Activated CD8-positive, alpha-beta memory T cell treated with anti-CD3 and anti-CD28 coated beads, Interleukin-2, amount 50 U/mL, for 4 hours (primary cell): ENCODE measurements at places on chromosomes 7 and 10.

GRCh38 chr7:155815332-155816191 is 3.3 kb upstream of the SHH start:
- peak; percentile 58 for DNase-seq

- no peak for DNase-seq
These were observed 82.6 kb downstream of the DNMBP start for GRCh38 chr10:99926925-99927720.

DNA sequence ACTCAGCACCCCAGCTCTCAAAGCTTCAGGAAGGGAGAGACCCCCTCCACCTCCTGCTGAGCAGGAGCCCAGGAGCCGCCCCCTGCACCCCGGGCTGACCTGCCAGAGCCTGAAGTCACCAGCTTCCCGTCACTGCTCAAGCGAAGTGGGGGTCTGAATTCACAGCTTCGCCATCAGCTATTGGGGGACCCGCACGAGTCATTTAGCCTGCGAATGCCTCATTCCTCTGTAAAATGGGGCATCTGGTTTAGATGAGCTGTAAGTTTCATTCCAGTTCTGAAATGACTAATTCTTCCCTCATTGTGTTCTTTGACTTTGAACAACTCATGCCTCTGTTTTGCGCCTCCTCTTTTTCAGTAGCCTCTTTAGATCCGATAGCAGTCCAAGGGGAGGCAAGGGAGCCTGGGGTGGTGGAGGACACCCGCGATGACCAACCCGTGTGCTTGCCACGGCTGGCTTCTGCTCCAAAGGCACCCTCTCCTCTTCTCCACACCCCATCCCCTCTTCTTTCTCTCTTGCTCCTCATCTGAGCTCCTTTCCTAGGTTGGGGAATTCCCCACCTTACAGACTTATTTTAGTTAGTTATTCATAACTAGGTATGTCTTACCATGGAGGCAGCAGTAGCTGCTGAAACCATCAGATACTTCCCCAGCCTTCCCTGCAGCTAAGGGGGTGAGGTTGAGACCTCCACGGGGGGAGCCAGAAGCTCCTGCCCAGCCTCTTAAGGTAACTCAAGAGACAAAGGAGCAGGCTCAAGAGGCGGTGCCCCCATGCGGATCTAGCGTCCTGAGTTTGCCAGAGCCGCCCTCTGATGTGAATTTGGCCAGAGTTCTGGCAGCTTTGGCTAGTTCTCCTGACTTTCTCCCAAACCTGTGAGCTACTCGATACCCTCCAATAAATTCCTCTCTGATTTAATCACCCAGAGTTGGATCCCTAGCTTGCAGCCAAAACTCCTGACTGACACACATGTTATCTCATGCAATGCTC is 47.7 kb downstream of the RBM17 start:
- no peak for DNase-seq

GRCh38 chr7:91717681-91718470 is 162.6 kb downstream of the MTERF1 start:
- DNase-seq, result no peak

GRCh38 chr7:121158665-121159064 is 170.1 kb upstream of the WNT16 start:
- DNase-seq, result no peak

GRCh38 chr10:31384589-31384949 is 65.6 kb downstream of the ZEB1 start:
- DNase-seq, result no peak

DNA sequence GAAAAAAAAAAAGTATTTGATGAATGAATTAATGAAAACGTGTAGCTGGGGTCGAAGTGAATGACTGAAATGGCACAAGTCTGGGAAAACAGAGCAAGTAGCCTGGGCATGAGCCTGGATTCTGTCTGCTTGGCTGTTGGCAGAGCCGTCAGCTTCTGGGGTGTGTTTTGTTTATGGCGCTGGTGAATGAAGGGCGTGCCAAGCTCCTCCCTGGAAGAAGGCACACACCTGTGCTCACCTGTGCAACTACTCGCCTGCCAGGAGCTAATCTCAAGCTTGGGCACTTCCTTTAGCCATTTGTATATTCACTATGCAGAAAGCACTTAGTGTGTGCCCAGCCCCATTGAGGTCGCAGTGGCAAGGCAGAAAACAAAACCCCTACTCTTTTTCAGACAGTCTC is 74.1 kb downstream of the GTF2IRD1 start:
- no peak for DNase-seq

- no peak for DNase-seq
These were observed 141.7 kb downstream of the DLG5 start for GRCh38 chr10:77784856-77785255.

- no peak for DNase-seq
These were observed 181.8 kb downstream of the GLI3 start for GRCh38 chr7:42055171-42055570.

DNA sequence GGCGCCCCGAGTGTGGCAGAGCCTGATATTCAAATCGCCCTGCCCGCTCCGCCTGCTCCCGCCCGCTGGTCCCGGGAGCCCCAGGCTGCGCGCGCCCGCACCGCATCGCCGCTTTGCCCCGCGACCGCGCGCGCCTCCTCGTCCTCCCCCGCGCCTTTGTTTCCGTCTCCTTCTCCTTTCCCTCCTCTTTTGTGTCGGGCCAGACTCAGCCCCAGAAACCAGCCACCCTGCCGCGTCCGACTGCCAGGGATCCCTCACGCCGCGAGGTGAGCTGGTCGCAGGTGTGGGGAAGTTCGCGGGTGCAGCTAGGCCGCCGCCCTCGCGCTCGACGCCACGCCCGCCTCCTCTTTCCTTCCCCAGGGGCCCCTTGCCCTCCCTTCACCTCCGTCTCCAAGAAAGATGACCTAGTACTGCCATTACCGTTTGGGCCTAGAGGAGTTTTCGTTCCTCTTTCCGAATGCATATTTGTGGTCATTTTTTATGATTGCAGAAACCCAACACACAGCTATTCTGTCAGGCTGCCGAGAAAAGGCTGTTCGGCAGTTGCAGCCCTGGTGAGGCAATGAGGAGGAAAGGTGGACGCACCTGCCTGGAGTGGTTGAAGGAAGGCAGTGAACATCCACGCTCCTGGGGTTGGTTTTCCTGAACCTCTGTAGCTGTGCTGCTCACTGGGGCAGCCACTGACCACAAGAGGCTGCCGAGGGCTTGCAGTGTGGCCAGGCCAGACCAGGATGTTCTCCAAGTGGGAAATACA is 107.3 kb downstream of the SNX10 start:
- peak; percentile 18 for DNase-seq

DNA sequence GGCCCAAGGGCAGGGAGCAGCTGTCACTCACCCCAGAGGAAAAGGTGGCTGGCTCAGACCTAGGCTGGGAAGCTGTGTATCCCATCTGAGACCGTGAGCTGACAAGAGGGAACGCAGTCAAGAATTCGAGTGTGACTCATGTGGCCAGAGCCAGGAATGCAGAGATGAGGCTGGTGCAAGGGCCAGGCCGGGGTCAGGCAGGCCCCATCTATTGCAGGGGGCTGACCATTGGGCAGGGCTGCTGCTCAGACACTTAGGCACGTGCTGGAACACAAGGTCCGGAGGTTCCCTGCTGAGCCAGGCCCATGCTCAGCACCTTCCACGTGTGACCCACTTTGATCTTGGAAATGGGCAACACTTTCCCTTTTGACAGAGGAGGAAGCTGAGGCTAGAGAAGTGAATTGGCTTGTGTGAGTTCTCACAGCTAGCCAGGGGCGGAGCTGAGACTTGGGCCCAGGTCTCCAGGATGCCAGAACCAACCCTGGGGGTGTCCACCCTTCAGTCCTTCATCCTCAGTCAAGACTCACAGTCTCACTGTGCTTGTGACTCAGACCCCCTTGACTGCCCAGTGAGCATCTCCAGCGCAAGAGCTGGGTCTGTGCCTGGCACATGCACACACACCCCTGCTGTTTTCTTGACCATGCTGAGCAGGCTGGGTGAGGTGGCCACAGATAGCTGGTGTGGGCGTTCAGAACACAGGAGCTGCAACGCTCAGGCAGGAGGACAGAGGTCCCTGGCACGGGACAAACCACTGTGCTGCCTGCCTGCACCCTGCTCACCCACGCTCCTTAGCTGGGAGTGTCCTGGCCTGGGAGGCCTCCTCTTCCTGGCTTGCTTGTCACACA is 47.6 kb upstream of the PPIF start:
- no peak for DNase-seq

- no peak for DNase-seq
These were observed 674.4 kb downstream of the PHTF2 start for GRCh38 chr7:78473021-78473420.

GRCh38 chr10:30944005-30944404 is 87.7 kb downstream of the ZNF438 start:
- no peak for DNase-seq

GRCh38 chr10:3131098-3131497 is 41.5 kb downstream of the PITRM1 start:
- no peak for DNase-seq

- no peak for DNase-seq
These were observed 98.1 kb downstream of the MBL2 start for GRCh38 chr10:52674474-52674873.

DNA sequence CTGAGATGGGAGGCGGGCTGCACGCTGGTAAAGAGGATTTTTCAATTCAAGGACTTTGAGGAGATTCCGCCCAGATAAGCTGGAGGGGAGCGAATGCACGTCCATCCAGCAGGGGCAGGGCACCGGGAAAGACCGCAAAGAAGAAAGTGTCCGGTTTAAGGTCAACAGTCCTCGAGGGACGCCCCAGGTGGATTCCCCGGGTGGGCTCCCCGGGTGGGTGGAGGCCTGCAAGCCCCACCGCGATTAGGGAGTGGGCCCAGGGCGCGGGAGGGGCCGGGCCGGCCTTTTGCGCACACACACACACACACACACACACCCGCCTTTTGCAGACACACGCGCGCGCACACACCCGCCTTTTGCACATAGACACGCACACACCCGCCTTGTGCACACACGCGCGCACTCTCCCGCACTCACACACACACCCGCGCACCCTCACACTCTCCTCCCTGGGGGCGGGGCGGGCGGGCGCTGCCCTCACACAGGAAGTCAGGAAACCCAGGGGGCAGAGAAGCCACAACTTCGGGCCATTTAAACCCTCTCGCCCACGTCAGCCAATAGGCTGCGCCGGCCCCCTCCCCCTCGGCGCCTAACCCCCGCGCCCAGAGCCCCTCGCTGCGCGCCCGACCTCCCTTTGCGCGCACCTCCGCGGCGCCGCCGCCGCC is 615 bp downstream of the ARHGAP12 start:
- peak; percentile 51 for DNase-seq

DNA sequence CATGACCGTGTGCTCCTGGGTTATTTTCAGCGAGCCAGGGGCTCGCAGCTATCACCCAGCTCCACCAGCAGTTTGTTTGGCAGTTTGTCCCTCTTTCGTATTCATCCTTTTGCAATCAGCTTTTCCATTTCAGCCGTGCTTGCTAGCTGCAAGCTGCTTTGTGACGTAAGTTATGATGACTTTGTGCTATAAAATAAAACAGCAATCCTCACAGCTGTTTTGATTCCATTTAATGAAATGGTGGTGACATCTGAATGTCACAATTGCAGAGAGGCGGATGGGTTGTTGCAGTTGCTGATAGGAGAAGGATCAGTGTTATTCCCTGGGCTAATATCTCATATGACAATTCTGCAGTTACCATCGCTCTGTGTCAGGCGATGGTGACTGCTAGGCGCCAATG is 251.7 kb downstream of the SNX10 start:
- no peak for DNase-seq

DNA sequence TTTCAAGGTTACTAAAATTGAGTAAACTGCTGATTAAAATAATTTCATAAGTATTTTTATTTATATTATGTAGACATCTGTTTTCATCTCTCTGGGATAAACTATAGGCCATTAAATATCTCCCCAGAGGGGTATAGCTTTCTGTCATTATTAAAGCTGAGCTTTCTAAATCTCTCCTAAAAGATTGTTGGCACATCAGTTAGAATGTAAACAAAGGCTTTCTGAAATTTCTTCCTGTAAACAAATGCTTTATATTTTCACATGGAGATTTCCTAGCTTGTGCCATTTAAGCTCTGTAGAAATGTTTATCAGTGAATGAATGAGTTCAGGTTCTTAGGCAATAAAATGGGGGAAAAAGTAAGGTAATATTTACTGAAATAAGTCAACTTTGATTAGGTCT is 35.7 kb downstream of the PPP1R9A start:
- DNase-seq, result no peak

- no peak for DNase-seq
These were observed 30.0 kb downstream of the MMD2 start for GRCh38 chr7:4929005-4929404.

- DNase-seq, result no peak
These were observed 12.0 kb upstream of the PARD3 start for GRCh38 chr10:34826857-34827766.

DNA sequence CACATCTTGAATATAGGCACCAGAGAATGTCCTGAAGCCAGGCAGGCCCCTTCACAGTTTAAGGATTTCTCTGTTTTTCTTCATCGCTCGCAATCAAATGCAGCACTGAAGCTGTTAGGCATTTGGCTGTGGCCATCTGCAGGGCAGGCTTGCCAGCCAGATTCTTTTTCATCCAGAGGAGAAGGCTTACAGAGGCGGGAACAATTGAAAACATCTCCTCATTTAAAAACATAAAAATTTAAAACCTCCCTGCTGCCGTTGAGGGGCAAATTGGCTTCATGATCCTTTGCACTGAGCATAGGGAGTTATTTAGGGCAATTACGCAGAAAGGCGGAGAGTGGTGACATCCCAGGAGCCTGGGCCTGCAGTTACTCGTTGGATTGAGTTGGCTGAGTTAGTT is 500.0 kb downstream of the TYW1 start:
- no peak for DNase-seq

GRCh38 chr7:116547347-116547746 is 22.5 kb downstream of the CAV1 start:
- no peak for DNase-seq

- DNase-seq, result no peak
These were observed 107.2 kb downstream of the COBL start for GRCh38 chr7:51209426-51209825.

DNA sequence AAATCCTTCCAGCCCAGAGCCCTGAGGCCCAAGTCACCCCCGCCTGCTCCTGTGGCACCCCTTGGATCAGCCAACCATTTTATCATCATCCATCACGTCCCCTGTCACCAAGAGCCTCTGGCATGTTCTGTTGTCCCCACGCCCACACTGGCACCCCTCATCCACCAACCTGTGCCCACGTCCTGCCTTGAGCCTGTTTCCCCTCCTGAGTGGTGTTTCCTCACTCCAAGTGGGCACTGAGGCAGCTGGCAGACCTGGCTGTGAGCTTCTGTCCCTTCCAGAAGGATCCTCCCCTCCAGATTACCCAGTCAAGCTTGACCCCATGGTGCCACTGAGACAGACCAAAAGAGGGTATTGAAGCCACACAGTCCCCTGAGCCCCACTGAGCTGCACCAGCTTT is 71.4 kb upstream of the ANTXRL start:
- no peak for DNase-seq
